ENCODE measurements at places on chromosomes 3 and 15. TPM values are rescaled to one million over a fixed set of nuclear protein-coding genes. Genes with fewer than 3 reads are reported as not detected.

The RBP2 gene
- total RNA-seq = not detected

The FGD5 gene
- 16.4 TPM for total RNA-seq

The CTXN2 gene
- not detected for total RNA-seq

The ARGFX gene
- not detected for total RNA-seq

The IQCF5 gene
- not detected for total RNA-seq

The BAHD1 gene
- total RNA-seq = 12.1 TPM

The CYP1A2 gene
- not detected for total RNA-seq

The DUOX1 gene
- 0.66 TPM for total RNA-seq

The STAC gene
- total RNA-seq = 0.22 TPM

The FOXB1 gene
- total RNA-seq = not detected

The ARRDC4 gene
- total RNA-seq = 14.6 TPM

The ZNF385D gene
- 3.0 TPM for total RNA-seq

The XCR1 gene
- 0.05 TPM for total RNA-seq

The MAGEL2 gene
- total RNA-seq = not detected

The MME gene
- total RNA-seq = 5.9 TPM

The SKOR1 gene
- 0.18 TPM for total RNA-seq
